ENCODE measurements at places on chromosomes 3 and 15.

- no peak for ATAC-seq
Measured at GRCh38 chr3:24551626-24552025, 57.0 kb upstream of the THRB start.

DNA sequence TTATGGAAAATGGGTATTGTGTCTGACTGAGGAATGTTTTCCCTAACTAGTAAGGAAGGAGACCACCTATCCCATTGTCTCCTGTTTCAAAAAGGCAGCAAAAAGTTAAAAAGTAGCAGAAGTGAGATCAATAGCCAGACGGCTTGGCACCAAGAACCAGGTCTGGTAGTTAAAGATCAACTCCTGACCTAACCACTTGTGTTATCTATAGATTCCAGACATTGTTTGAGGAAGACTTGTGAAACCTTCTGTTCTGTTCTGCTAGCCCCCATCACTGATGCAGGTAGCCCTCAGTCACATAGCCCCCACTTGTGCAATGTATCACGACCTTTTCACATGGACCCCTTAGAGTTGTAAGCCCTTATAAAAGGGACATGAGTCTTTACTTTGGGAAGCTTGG is 46.3 kb upstream of the C2CD4B start:
- ATAC-seq: no peak

GRCh38 chr3:44132593-44132992 is 109.1 kb upstream of the TOPAZ1 start:
- ATAC-seq: no peak

- ATAC-seq: no peak
Measured at GRCh38 chr15:92904722-92905571, 4.8 kb downstream of the CHD2 start.

- ATAC-seq: no peak
Measured at GRCh38 chr15:80191897-80192595, 39.2 kb downstream of the FAH start.

DNA sequence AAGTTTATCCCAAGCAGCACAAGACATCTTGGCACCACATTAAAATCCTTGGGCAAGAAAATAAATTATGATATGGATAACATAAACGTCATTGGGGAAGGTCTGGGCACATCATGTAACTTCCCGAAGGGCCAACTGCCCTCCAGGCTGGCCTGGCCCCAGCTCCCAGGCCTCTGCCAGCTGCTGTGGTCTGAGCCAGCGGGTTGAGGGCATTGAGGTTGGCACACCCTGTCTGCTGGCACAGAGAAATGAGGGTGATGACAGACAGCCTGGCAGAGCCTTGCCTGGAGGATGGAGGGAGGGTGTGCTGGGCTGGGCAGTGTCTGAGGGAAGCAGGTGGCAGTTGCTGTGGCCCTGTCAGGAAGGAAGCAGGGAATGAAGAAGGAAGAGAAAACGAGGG is 3.3 kb upstream of the RBSN start:
- ATAC-seq: no peak

- no peak for ATAC-seq
Measured at GRCh38 chr3:13452490-13453335, 27.4 kb upstream of the HDAC11 start.

GRCh38 chr3:178083906-178084866 is 452.1 kb upstream of the KCNMB2 start:
- no peak for ATAC-seq

GRCh38 chr3:140767566-140767965 is 89.7 kb downstream of the TRIM42 start:
- ATAC-seq: no peak

GRCh38 chr3:148023994-148024393 is 614.8 kb downstream of the ZIC1 start:
- no peak for ATAC-seq

DNA sequence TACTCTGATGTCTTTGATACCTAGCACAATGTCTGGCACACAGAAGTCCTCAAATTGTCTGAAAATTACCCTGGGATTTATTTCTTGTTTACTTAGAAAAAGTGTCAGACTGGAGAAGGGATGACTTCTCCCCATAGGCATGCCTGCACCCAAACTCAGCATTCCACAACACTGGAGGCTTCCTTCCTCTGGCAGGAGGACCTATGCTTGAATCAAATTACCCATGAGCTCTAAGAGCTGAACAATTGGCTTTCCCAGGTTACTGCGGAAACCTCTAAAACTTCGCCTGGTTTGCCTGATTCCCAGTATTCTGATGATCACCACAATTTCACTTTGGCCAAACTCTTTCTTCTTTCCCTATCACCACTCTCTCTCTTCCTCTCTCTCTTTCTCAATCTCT is 217.4 kb downstream of the DIPK2A start:
- no peak for ATAC-seq

DNA sequence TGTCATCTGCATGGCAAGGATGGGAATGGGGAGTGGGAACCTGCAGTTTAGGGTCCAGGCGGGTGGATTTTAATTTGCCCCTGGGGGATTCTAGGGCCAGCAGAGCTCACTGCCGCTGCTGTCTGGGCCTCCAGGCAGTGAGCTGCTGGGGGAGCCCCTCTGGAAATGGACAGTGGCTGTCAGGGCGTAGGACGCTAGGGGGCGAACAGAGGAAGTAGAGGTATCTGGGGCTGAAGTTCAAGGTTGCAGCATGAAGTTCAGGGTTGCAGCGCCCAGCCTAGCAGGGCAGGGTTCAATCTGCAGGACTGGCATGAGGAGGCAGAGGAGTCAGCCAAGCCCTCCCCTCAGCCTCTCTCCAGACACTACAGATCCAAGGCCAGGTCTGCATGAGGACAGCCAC is 49.5 kb downstream of the APBA2 start:
- ATAC-seq: no peak

- ATAC-seq: no peak
Measured at GRCh38 chr3:194404365-194405140, 5.5 kb upstream of the GP5 start.

- ATAC-seq: no peak
Measured at GRCh38 chr3:3170998-3171397, 8.5 kb downstream of the CRBN start.

DNA sequence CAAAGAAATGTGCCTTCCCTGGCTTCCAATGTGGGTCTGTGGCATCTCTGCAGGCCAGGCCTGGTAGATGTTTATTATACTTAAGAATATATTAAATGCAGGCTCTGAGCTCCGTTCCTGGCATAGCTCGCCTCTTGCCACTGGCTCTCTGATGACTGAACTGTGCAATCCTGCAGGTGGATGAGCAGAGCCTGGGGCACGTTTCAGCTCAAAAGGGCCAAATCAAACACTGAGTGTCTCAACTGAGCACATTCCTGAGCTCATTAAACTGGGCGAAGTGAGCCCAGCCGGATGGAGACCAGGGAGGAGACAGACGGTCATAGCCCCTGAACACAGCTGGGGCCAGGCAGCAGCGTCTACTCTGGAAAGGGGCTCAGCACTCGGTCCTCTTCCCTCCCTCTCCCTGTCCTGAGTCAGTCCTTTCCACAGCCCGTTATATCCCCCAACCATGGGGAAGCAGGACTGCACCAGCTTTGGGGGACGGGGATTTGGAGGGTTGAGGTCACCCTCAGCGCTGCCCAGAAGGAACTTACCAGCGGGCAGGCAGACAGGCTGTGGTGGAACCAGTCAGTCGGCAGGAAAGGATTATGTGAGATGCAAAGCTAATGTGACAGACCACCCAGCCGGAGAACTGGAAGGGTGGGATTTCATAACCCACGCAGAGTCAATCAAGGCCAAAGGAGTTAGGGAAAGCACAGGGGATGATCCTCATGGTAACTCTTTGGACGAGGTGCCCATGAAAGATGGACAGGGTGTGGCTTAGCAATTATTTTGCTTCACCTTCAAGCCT is 77.4 kb upstream of the ANKRD34C start:
- ATAC-seq: no peak

DNA sequence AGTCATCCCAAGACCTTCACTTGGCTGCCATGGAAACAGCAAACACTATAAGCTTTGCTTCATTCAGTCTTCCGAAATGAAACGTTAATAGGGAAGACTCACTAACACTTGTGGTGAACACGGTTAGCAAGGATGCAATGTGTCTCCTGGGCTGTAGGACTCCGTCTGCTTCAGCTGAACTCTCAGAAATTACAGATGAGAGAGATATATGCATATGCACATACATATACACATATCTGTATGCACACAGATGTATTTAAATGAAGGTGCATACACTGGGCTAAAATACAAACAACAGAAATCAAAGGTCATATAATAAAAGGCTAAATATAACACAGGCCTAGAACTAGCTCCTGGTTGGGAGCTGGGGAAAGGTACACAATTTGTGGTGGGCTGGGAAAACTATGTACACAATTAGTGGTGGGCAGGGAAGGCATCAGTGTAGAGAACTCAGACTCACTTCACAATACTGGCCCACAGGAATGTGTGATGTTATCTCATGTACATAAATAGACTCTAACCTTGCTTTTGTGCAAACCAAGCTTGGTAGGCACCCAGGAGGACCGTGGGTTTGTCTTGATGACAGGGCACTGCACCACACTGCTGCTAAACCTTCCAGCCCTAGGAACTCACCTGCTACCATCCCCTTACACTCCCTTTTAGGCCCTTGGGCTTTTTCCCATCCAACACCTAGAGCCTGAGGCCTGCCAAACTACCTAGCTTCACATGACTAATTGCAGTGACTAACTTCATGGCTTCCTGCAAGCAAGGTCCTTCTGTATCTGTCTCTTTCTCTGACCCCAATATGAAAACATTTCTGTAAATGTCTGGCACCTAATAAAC is 873.1 kb downstream of the NSUN3 start:
- ATAC-seq: no peak

DNA sequence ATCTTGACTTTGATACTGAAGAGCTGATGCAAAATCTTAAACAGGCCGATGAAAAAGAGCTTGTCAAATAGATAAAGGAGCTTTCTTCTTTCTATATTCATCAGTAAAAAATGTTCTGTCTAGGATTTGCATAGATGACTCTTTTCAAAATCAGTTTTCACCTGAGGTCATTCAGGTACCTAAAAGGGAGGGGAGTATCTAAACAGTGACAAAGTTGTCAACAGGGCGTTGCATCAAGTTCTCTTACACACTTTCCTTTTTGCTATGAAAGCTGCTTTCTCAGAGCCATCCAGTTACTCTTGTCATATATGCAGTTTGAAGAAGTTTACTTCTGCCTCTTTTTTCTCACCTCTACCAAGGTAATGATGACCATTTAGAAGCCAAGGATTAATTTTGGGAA is 60.0 kb downstream of the AKAP13 start:
- ATAC-seq: peak; percentile 67

DNA sequence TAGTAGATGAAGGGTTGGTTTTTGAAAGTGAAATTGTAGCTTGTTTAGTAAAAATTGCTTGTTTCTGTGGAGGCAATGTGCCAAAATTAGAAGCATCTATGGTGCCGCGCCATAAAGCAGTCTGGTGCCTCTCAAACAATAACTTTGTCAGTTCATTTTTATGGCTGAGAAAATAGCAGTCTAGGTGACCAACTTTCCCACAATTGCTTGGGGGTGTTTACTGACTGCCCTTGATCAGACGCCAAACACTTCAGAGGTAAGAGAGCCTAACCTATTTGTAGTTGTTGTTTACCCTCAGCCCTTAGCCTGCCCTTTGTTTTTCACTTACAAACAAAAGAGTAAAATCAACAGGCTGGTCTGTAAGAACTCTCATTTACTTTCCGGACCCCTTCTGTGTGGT is 174.5 kb downstream of the FNDC3B start:
- ATAC-seq: no peak

Data from activated CD4-positive, CD25-positive, alpha-beta regulatory T cell treated with anti-CD3 and anti-CD28 coated beads, Interleukin-2, amount 50 U/mL, for 24 hours (primary cell).